ENCODE measurements at places on chromosomes 6 and 20.

DNA sequence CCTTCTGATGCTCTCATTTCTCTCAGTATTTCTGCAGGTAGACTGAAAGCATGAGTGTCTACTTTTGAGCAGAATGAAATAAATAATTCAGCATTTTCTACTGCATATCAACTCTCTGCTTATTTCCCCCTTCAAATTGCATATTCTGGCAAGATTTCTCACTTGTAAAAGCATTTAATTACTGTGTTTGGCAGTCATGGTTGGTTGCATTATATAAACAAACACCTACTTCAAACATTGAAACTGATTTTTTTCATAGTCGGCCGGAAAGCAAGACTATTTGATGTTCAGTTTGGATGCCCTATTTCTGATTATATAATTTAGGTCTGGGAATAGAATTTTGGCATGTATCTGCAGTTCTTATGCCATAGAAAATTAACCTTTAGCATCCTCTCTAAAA, 73.1 kb downstream of the PLEKHG1 start:
- DNase-seq: no peak

DNA sequence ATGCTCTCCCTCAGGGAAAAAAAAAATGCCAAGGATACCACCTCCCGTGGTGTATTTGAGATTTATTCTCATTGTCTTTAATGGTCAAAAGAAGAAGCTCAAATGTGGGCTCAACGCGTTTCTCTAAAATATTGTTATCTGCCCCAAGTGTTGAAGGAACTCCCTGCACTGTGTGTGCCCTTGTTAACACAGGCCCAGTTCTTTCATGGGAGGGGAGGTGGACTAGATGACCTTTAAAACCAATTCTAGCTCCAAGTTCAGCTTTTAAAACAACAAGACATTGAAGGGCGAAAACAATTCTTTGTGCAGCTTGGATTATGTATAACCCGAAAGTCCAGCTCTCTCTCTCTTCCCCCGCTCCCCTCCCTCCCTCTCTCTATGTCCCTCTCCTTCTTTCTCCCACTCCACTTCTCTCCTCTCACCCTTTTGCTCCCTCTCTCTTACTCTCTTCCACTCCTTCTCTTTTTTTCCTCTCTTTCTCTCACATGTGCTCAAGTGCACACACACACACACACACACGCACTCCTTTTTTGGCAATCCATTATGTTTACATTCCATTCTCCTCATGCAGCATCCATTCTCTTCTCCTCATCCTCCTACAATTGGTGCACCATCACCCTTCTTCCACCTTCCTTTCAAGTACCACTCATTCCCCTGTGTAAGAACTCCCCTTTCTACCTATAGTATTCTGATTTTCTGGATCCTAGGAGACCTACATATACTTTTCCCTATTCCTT, 8.5 kb downstream of the HLA-DMB start:
- DNase-seq: no peak

- no peak for DNase-seq
These were observed 39.9 kb downstream of the TMEM242 start for GRCh38 chr6:157283330-157283898.

DNA sequence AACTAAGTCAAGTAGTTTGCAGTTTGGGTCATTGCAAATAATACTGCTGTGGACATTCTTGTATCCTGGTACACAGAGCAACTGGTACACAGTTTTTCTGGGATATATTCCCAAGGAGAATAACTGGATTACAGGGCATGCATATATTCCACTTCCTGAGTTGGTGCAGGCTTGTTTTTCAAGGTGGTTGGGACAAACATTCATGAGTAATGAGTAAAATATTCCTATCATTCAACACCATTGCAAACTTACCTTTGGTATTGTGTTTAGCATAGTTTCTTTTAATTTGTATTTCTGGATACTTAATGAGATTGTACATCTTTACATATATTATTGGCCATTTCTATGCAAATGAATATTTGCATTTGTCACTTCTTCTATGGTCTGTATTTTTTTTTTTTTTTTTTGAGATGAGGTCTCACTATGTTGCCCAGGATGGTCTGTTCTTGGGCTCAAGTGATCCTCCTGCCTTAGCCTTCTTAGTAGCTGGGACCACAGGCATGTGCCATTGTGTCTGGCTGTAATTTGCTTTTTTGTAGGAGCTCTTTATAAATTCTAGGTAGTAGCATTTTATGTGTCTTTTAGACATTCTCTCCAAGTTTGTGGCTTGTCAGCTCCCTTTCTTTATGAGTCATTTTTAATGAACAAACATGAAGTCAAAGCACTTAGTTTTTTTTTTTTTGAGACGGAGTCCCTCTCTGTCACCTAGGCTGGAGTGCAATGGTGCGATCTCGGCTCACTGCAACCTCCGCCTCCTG, 158.7 kb downstream of the SOX4 start:
- DNase-seq: no peak

DNA sequence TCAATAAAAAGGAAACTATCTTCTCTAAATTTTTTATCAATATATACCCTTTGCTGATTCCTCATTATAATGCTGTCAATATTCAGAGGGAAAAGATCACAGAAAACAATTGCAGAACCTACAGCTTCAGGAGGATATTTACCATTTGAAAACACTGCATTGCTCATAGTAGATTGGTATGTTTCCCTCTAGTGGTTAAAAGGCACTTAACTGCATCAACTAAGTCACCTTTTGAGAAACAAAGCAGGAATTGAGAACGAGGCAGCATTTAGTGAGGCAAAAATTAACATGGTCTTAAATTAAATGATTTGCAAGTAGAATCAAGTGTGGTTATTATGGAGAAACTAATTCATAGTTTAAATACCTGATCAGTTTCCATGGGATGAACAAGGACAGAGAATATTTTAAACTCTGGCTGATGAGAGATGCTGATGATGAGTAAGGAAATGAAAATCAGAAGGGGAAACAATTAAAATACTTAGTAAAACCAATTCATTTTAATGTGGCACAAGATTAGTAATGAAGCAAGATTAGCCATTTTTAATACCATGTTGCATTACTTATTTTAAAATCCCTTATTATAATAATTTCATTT, 642.1 kb downstream of the EPHA7 start:
- DNase-seq: no peak

DNA sequence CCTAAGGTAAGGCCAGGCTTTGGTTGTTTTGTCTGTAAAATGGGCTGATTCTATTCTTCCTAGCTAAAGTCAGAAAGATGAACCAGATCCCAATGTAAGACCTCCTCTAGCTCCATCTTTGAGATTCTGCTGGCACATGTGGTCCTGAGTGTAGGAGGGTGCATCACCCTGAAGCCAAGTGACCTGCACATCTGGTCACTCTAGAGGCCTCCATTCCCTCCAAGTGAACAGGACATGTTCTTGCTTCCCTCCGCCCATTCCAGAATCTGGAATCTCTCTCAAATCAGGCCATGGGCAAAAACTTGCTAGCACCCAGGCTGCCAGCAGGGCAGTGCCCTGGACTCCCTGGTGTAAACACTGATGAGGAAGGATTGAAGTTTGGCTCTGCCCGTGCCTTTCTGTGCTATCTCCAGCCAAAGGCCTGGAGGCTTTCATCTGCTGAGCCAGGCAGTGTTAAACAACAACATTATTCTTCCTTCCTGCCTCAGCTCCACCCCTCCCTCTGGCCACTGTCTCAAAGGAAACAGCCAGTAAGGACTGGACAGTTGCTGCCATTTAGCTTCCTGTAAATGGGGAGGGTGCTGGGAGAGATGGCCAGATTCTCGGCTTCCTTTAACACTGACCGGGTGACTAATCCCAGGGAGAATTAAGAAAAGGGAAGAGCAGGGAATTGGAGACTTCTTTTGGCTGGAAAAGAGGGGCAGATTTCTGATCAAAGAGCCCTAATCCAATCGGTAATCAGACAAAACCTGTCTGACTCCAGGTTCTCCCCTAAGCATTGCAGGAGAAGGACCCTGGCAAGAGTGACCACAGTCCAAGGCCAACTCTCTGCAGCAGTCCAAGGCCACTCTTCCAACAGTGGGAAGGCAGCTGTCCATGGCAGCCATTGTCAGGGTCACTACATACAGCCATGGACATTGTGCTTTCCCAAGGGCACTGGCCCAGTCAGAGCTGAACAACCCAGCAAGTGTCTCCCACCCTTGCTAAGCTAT, 19.5 kb upstream of the ADGRF1 start:
- DNase-seq: no peak

GRCh38 chr20:62804021-62804626, 511 bp upstream of the OGFR start:
- no peak for DNase-seq

- no peak for DNase-seq
These were observed 210.4 kb upstream of the KCNG1 start for GRCh38 chr20:51233345-51233744.

- DNase-seq: no peak
These were observed 3.7 kb downstream of the COX4I2 start for GRCh38 chr20:31641391-31641790.

GRCh38 chr6:74749211-74750147, 456.4 kb downstream of the COL12A1 start:
- DNase-seq: no peak

DNA sequence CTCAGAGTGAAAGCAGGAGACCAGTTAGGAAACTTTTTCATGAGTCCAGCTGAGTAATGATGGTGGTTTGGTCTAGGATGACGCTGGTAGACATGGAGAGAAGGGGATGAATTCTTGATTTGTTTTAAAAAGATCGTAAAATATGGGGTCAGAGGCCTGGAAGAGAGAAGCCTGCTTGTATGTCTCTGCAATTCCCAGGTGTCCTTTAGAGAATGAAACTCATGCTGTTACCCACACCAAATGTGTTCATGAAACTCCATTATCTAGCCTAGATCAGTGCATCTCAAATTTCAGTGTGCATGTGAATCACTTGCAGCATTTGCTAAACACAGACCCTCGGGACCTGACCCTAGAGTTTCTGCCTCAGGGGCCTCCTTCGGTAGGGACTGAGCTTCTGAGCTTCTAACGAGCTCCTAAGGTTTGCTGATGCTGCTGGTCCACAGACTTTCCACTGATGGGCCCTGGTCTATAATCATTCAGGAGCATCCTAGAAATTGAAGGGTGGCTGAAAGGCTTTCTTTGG, 302.0 kb upstream of the PLCB4 start:
- no peak for DNase-seq

DNA sequence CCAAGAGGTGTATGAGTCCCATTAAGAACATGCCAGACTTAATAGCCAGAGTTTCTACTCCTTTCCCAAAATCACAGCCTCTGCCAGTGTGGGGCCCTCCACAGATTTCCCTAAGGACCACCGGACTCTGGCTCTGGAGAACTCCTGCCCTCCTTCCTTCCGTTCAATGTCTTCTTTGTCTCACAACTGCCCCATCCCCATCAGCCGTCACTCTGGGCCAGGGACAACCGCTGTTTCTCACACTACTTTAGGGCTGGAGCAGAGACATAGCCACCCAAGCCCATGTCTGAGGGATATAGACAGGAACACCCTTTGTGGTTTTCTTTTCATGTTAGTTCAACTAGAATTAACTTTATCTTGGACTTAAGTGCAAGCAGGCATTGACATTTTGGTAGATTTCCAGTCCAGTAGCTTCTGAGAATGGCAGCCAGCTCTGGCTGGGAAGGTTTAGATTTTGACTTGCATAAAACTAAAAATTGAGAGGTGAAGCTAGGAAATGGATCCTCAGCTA, 6.7 kb upstream of the ACSS1 start:
- DNase-seq: no peak

DNA sequence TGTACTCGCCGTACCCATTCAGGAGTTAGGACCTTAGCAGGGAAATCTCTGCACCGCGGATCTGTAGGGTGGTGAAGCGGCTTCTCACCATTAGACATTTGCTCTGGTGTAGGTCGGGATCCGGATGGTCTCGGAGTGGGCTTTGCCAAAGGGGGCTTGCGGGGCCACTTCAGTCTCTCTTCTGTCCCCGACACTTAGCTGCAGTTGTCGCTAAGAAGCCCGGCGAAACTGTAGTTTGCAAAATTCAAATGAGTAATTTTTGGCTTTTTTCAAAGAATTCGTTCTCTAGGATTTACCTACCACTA, 433 bp downstream of the QRSL1 start:
- DNase-seq: no peak

GRCh38 chr20:33132513-33133372, 35.2 kb upstream of the BPIFA2 start:
- no peak for DNase-seq

DNA sequence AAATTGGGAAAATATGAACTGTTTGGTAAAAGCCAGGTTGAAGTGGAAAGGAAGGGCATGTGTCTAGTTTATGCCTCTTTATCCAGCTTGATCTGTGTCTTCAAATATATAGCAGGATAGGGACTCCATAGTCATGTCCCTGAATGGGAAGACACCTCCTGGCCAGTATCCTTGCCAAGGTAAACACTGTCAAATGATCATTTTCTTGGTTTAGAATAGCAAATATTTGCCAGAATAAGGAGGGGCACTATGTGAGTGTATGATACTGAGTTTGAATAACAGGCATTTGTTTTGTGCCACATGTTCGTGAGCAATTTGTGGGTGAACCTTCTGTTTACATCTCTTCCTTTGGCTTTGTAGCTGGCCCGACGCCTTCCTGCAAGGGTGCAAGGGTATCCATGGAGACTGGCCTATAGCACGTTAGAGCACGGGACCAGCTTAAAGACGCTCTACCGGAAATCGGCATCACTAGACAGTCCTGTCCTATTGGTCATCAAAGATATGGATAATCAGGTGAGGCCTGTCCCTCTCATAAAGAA, 34.2 kb upstream of the HINT3 start:
- no peak for DNase-seq

DNA sequence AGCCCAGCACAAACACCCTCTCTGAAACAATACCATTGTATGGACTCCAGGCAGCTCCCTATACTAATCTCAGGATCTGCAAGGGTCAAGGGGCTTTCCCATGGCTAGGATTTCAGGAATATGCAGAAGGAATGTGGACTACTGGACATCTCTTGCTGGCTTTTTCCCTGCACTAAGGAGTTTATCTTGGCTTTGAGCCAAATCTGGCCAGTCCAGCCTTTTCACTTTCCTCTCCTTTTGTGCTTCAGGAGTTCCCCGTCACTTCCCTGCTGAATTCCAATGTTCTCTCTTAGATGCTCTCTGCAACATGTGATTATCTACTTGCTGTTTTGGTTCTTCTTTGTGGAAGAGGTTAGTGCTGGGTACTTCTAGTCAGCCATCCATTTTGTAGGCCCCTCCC, 568.2 kb downstream of the HDGFL1 start:
- no peak for DNase-seq

GRCh38 chr6:31680226-31681134, at the start of gene LY6G5C:
Gene LY6G5C, minus strand, starts transcription at chr6:31681067. Its CDS starts 694 bp downstream, at chr6:31680373.
- peak; percentile 30 for DNase-seq

GRCh38 chr6:74410630-74411029, 714.6 kb downstream of the CD109 start:
- DNase-seq: no peak

DNA sequence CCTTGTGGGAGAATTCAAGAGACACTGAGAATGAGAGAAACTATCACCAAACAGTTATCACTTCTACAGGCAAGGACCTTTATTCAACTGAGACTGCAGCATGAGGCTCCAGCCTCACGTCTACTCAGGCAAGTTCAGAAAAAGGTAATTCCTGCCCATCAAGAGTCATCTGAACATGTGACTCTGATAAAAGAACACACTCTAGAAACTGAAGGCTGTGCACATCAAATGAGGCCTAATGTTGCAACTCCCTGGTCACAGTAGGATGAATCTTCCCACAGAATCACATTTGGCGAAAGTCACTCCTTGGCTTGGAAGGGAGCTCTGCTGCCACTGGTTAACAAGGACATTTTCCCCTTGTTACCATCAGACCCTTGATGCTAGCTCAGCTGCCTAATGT, 71.2 kb upstream of the EMILIN3 start:
- DNase-seq: no peak

GRCh38 chr6:117482240-117483003, at the start of gene DCBLD1:
Gene DCBLD1, plus strand, starts transcription at chr6:117482674. Its CDS starts 108 bp downstream, at chr6:117482782.
- DNase-seq: peak; percentile 55

Measured in activated T-helper 1 cell treated with anti-CD3 and anti-CD28 coated beads, Interleukin-12 subunit alpha, Interleukin-12 subunit beta, Interleukin-2, Interleukin-4 antibody, amounts not matched to agents 30 ng/mL and 10 ng/mL and 1 ng/mL, durations not matched to agents 14 hours and 24 hours and 36 hours (primary cell).